ENCODE measurements at places on chromosomes 16 and 17.

DNA sequence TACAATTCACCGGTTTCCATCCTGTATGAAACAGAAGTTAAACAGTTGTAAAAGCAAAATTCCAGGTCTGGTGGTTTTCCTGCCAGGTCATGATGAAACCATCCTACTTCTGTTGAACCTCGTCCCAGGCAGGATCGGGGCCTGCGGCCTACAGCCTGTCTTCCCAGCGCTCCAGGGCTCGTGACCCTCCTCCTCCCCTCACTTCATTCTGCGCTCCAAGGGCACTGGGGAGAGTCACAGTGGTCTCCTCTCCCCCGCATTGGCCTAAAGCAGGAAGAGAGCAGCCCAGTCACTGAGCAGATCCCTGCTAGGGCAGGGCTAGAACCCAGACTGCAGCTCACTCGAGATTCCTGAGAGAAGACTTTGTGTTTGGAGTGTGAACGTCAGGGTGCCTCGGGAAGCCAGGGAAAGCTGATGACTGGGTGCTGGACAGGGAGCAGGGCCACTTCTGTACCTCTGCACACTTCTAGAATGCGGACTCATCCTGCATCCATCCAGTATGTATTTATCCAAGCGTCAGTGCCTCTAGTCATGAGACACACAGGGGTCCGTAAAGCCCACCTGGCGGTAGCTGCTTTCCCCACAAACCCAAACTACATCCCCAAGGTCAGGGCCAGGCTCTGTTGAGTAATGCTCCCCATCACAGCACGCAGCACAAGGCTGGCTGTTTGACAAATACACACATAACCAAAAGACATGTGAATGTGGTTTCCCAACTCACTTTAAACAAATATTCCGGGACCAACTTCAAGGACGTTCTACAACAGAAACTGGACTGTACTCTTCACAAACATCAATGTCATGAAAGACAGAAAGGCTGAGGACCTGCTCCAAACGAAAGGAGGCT is 1.7 kb upstream of the ITGAE start:
- no peak for DNase-seq

- no peak for DNase-seq
Observed at GRCh38 chr16:87276091-87276701, 41.0 kb downstream of the C16orf95 start.

GRCh38 chr16:61370564-61370963 is 665.7 kb downstream of the CDH8 start:
- no peak for DNase-seq

GRCh38 chr17:62626719-62627218 is 701 bp upstream of the MRC2 start:
- no peak for DNase-seq

DNA sequence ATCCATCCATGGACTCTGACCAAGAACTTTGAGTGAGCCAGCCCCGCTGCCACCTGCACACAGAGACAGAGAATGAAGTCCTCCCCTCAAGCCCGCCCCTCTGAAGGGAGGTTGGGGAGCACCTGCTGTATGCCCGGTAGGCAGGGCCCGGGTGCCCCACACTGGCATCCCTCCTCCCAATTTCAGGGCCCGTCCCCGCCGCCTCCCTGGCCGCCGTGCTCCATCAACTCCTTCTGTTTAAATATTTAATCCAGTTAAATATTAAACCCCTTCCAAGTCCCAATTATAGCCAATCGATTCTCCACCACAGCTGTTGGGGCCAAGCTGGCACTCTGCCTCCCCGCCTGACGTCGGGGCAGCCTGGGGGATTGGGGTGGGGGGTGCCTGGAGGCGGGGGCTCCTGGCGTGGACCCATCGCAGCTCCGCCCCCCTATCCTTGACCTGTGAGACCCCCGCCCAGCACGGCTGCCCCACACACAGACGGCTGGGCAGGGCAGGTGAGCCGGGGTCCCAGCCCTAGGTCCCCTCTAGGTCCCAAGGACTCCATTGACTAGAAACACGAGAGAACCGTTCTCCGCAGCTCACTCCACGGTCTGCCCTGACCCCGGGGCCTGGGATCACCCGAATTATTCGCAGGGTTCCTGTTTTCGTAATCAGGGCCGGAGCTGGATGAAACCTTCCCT is 18.0 kb upstream of the CACNA1H start:
- DNase-seq, result no peak

DNA sequence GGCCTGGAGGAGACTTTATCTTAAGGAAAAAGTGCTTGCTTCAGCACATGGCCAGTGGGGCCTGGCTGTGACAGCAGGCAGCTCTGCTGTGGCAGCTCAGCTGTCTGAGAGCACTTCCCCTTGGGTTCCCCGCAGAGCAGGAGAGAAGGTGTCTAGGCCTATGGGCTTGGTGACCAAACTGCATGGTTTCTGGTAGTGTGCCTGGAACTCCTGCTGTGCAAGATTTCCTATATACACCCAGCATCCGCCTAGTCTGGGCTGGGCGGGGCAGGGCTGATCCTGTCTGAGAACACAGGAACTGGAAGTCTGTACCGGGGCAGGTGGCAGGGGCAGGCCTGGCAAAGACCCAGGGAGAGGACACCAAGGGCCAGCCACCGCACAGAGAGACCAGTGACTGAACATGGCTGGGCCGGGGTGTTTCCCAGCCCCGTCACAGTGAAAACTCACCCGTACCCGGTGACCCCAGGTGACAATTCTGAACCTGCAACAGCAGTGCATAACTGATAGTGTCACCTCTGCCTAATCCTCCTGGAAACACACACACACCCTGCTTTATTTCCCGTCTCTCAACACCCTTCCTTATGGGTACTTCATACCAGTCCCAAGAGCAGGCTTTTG is 39.3 kb downstream of the CHD9 start:
- DNase-seq, result peak; percentile 72

DNA sequence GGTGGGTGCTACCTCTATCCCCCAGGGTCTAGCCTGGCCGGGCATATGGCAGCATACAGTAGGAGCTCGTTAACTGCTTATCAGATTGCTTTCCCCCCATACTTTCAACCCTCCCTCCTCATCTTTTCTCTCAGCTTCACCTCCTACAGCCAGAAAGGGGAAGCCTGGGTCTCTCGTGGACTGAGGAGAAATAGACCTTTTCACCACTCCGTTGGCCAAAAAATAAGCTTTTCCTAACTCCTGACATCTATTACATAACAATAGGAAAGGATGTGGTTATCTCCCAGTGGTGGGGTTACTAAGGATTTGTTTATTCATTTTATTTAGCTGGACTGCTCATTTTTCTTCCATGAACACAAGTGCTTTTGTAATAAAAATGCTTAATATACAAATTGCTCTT is 9.0 kb upstream of the CXCL16 start:
- no peak for DNase-seq

DNA sequence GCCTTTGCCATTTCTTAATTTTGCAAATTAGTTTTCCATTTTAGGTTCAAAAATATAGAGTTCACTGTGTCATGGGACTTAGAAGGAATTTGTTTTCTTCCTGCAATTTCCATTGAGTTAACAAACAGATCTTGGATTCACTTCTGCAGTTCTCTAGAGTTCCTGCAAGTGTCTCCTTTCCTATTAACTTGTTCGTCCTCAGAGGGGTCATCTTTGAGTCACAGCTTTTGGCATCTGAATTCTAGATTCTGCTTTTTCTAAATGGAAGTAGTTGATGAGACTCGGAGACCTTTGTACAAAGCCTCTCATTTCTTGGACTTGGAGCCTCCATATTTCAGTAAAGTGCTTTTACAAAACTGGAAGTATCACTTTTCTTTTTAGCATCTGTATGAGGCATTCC is 323.3 kb downstream of the BCAS3 start:
- no peak for DNase-seq

GRCh38 chr17:65850486-65850885 is 289.0 kb upstream of the AXIN2 start:
- DNase-seq, result no peak

- DNase-seq, result no peak
Observed at GRCh38 chr17:57756951-57757350, 11.9 kb upstream of the CCDC182 start.

GRCh38 chr17:68356520-68356919 is 65.2 kb downstream of the ARSG start:
- no peak for DNase-seq

DNA sequence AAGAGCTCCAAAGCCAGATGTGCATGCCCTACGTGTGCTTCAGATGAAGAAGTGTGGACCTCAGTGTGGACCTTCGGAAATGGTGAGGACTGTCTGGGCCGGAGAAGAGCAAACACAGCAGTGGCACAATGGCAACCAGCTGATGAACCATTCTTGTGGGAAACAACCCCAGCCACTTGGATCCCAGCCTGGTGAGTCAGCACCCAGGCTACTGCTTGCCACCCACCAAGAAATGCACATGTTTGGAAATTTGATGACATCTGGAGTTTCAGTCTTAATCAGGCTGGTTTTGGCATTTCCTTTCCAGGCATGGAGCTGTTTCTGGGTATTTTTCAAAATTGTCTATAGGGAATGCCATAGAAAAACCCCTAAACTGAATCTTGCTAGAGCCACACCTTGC is 42.7 kb downstream of the DYNLRB2 start:
- no peak for DNase-seq

- no peak for DNase-seq
Observed at GRCh38 chr17:27631411-27631760, 398 bp downstream of the LGALS9 start.

- no peak for DNase-seq
Observed at GRCh38 chr16:58110571-58111301, 18.4 kb downstream of the CFAP20 start.

GRCh38 chr17:78679495-78680395 is 102.3 kb downstream of the CYTH1 start:
- DNase-seq, result no peak
